ENCODE measurements at places on chromosomes 1 and 21.

DNA sequence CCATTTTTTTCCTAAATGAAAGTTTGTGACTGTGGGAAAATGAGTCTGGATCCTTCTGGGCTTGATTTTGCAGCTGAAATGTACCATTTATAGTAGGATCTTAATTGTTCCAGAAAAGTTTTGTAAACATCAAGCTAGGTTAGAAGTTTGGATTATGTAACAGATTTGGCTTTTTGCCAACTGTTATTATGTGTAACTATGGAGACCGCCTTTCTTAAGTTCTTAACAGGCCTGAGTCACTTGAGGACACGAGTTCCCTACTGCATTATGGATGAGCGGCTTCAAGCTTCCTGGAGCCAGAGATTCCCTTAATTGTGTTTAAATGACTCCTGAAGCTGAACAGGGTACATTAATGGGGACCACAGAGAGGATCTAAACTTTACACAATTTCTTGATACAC, 22.2 kb downstream of the SLC25A33 start:
- no peak for DNase-seq

DNA sequence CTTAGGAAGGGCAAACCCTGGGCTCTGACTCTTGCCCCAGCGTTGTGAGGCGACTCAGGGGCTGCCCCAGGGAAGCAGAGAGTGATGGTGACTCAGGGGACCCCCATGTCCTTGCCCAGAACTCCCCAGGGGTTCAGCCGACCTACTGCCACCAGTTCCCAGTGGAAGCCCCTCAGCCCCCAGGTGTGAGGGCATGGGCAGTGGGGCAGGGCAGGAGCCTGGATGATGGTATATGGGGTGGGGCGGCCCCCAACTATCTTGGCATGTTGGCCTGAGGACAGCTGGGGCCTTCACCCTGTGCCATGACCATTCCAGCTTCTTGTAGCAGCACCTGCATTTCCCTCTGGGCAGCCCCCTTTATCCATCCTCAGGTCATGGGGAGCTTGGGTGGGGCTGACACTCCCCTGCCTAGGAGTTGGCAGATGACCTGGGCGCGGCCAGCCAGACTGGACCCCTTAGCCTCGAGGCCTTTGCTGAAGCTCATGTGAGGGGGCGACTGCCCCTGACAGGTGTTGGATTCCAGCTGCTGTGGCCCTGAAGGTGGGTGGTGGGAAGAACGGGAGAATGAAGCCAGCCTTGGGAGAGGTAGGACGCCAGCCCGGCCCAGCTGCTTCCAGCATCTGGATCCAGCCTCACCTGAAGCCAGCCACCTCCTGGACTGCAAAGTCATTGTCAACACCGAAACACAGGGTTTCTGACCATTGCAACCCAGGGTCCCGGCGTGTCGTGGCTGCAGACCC, 1.8 kb upstream of the FNDC10 start:
- DNase-seq: no peak

- DNase-seq: no peak
Observed at GRCh38 chr1:2534687-2535441, 4.8 kb upstream of the HES5 start.

- no peak for DNase-seq
Observed at GRCh38 chr1:114473796-114474195, 37.2 kb downstream of the TRIM33 start.

DNA sequence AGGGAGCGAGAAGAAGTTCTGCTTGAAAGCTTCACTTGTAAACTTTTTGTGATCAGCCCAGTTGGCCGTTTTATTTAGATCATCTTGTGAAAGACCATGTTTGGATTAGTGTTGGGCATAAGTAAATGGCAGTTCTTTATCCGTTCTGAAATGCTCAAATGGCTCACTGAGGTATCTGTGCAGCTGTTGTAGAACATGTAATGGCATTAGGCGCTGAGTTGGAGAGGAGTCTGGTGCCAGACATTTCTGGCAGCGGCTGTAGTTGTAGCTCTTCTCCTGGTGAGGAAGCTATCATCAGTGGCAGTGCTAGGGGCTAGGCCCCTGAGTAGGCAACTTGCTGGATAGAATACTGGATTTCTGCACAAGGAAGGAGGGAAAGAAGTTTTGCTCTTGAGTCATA, 321.6 kb downstream of the LMO4 start:
- DNase-seq: no peak

GRCh38 chr21:45442276-45442675, 37.3 kb downstream of the COL18A1 start:
- DNase-seq: no peak

DNA sequence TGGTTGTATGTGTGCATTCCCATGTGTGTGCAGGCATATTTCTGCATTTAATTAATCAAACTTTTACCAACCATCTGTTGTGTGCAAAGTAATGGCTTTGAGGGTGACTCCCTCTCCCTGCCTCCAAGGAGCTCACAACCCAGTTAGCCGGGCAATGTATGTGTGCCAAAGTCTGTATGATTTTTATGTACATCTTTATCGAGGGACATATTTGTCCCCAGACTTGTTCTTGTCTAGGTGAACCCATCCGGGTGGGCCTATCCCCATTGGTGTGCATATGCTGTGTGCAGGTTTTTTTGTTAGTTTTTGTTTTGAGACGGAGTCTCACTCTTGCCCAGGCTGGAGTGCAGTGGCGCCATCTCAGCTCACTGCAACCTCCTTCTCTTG, 1.8 kb downstream of the SYTL1 start:
- no peak for DNase-seq

DNA sequence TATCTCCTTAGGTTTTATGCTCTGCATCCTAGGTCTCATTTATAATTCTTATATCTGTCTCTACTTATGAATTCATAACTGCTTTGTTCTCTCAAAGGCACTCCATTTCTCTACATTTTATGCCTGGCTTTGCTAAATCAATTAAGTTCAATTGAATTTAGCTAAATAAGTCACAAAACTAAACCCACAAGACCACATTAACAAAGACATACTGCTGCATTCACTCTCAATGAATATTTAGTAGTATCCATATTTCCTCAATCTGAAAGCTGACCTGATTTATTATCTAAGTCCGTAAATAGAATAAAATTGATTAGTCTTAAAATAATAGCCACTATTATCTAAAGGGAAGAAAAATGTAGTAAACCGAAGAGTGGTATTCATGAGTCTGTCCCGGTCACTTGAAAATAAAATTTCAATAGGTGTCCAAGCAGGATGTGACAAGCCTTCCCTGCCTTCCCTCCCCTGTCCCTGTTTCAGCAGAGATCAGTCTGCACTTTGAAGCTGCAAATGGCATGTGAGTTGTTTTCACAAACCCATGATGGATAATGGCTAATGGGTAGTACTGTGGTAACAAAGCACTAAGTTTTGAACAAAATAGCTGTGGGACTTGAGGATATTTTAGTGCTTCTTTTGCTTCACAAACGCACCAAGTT, 295.0 kb upstream of the NCAM2 start:
- no peak for DNase-seq

DNA sequence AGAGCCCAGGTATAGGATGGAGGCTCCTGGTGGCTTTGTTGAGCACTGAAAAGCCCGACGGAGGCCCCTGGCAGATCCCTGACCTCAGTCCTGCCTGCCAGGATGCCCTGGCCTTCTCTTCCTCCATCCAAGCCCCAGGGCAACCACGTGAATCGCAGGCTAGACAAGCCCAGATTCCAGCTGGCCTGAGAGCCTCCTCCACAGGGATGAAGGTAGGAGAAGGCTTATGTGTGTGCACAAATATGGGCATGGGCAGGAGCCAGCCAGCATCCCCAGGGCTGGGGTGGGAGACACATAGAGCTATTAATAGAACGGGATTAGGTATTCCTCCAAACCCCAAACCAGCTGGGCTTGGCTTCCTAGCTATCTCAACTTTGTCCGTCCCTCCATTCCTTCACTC, 4.0 kb upstream of the EXTL1 start:
- no peak for DNase-seq

- DNase-seq: no peak
Observed at GRCh38 chr1:206709322-206709721, 24.6 kb downstream of the MAPKAPK2 start.

- DNase-seq: no peak
Observed at GRCh38 chr1:156200044-156200443, 6.1 kb downstream of the SLC25A44 start.

DNA sequence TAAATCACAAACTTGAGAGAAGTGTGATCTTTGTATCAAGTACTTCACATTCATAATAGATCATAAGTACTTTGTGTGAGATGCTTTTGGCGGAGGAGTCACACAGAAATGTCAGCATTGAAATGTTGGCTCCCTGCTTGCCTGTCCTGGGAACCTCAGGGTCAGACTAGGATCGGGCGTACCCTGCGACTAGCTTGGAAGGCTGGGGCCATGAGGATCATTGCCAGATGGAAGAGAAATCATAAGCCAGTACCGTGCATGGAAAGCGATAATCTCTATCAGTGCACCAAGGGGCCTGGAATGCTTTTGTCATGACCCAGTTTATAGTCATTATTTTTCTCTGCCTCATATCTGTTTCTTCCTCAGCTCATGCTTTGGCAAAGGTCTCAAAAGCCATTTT, 35.5 kb downstream of the MTR start:
- DNase-seq: no peak

- DNase-seq: no peak
Observed at GRCh38 chr1:16165073-16165364, 9.2 kb upstream of the EPHA2 start.

GRCh38 chr1:225431081-225431863, 3.4 kb upstream of the LBR start:
- no peak for DNase-seq

GRCh38 chr21:17387030-17387617, 125.7 kb upstream of the CXADR start:
- DNase-seq: peak; percentile 53

DNA sequence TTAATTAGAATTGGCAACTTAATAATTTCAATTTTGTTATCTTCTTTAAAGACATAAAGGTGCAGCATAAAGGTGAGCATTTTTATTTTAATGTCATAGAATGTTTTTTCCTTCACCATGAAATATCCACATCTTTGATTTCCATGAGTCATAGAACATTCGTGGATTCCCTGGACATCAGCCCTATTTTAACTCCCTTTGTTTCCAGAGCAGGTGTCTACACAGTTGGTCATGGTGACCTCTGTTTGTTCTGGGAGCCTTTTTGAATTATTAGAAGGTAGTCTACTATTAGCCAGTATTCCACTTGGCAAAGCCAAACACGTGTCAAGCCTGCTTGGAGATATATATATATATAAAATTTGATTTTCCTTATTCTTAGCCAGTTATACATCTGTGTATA, 572.9 kb downstream of the LTN1 start:
- DNase-seq: no peak

DNA sequence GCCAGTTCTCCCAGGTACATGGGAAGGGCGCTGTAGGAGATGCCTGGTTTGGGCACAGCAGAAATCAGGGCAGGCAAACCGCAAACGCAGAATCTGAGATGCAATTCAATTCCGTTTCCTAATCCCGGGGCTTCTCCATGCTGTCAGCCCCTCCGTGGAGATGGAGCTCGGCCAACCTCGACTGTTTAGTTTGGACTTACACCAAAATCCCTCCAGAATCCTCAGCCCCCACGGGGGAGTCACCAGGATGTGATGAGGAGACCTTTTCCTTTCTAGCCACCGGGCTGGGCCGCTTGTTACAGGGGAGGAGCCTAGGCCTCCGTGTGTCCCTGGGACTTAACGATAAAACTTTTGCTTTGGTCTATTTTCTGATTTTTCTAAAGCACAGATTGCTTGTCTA, 7.9 kb downstream of the SLC2A7 start:
- DNase-seq: no peak

DNA sequence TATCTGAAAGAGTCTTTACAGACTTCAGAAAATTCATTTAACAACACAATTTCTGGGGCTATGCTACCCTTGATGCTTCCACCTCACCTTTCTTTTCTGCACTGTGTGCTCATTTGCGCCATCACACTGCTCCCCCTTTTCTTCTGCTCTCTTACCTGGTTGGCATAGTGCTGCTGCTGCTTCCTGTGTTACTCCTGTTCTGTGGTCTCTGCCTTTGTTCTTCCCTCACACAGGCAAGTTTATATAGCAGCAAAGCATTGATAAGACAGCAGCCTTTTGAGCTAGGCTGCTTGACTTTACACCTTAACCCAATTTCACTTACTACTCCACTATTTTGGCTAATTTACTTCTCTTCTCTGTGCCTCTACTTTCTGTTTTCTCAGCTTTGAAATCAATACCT, 18.3 kb downstream of the SGIP1 start:
- DNase-seq: no peak

DNA sequence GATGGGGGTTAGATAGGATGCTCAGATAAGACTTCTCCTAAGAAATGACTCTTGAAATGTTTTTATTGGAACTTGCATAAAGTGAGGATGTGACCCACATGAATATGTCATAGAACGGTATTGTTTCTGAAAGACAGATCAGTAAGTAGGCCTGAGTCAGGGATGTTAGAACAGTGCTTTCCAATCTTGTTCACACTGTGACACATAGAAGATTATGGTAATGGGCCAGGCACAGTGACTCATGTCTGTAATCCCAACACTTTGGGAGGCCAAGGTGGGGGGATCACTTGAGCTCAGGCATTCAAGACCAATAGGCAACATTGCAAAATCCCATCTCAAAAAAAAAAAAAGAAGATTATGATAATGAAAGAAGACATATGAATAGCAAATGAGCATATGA, 32.9 kb downstream of the FMO4 start:
- DNase-seq: no peak

DNA sequence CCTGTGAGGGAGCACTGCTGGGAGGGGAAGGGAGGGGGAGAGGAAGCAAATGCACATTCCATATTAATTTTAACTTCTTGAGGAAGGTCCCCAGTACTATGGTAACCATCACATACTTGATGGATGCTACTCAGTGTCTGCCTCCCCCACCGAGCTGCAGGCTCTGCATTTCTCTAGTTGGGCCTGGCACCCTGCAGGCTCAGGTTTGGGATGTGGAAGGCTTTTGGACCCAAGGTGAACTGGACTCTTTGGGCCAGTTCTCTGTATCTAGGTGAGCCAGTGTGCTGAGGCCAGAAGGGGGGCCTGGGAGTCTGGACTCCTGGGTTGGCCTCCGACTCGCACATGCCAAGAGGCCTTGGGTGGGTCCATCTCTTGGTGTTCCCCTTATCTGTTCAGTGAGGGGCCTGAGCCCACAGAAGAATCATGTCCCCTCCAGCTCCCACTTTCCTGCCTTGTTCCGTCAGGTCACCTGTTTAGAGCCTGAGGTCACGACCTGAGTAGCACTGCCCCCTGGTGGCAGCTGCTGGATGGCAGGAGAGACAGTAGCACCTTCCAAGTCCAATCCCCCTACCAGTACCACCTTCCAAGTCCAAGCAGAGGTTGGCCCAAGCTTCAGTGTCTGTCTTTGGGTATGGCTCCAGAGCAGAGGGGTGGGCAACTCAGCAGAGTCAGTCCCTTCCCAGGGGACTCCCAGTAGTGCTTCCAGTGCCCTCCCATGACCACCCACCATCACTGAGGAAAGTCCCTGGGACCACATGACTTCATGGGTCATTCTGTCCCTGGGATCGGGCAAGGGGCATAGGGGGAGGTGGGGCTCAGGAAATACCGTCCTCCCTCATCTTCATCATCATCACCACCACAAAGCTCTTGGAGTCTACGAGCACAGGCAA, 241.8 kb downstream of the TRABD2B start:
- DNase-seq: peak; percentile 40

All from T-helper 1 cell (primary cell).